ENCODE measurements at places on chromosomes 4 and X.

- DNase-seq = no peak
These were observed 6.7 kb downstream of the LAMP2 start for GRCh38 chrX:120462370-120462769.

DNA sequence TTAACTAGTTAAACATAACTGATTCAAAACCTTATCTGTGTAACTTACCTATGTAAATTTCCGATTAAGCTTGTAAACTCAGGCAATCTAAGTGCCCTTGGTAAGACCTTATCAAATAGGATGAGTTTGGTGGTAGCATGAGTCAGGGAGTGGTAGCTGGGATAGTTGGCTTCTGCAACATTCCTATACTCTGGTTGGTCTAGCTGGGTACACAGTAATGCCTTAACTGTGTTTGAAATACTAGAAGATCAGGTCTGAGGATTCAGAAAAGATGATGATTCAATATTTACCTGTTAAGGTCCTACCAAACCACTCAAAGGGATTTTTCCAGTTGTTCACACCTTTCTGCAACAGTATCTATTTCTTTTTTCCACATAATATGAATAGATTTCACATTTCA is 5.3 kb downstream of the YIPF7 start:
- no peak for DNase-seq

DNA sequence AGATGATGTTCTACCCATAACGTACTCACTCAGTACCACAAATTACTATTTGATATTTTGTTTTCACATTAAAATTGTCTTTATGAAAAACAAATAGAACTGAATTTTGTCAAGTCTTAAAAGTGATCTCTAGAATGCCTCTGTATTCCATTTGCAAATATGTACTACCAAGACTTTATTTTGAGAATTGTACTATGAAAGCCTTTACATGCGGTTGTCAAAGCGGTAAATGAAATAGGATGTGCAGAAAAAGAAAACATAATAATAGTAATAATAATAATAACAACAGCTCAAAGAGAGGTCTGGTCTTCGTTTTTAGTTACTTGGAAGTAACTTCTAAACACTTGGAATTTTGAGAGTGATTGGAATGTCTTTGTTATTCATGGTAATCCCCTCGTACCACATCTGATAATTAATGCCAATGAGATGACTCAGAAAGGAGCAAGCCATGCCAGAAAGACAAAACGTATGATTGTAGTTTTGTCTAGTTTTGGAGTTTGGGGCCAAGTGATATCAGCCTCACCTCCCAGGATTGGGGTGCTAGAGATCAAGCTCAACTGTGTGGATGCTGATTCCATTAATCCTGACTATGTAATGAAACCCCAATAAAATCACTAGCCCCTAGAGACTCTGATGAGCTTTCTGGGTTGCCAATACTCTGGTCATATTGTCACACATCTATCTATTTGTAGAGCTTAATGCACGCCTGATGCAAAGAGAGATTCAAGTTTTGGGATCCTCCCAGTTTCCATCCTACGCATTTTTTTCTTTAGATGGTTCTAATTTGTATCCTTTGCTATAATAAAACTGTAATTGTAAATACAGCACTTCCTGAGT is 20.2 kb upstream of the CTSO start:
- no peak for DNase-seq

DNA sequence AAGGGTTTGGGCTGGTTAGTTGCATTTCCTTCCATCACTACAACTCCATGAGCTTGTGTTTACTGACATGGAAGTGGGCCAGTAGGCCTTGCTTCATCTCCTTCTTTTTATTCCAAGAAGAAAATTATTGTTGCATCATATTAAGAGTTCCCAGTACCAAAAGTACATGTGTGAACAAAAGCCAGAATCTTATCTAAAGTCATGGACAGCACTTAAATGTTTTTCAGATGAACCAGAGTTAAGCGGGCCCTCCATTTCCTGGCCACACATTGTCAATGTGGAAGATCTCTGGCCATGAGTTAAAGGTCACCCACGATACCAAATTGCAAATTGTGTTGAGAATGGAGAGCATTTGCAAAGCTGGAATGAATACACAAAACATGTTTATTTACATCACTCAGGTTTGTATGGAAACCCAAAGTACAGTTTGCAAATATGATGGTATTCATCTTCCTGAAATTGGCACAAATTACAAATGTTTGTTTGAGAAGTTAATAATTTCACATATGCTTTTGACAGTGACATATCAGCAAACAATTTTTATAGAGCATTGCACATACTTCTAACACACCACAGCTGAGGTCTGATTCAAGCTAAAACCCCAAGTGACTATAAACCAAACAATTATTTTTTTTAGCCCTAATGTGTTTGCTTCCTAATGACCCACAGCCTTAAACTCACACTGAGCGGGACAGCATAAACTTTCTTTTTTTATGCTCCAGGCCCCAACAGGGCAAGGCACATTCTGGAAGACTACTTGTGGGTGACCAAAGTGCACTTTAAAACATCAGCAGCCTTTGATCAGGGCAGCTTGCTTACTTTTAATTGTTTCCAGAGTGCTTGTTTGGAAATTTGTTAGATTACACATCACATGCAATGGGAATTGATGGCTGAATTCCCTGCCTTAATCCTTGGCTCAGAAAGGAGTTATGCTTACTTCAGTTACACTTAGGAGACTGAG is 502.9 kb upstream of the SLIT2 start:
- DNase-seq = no peak

DNA sequence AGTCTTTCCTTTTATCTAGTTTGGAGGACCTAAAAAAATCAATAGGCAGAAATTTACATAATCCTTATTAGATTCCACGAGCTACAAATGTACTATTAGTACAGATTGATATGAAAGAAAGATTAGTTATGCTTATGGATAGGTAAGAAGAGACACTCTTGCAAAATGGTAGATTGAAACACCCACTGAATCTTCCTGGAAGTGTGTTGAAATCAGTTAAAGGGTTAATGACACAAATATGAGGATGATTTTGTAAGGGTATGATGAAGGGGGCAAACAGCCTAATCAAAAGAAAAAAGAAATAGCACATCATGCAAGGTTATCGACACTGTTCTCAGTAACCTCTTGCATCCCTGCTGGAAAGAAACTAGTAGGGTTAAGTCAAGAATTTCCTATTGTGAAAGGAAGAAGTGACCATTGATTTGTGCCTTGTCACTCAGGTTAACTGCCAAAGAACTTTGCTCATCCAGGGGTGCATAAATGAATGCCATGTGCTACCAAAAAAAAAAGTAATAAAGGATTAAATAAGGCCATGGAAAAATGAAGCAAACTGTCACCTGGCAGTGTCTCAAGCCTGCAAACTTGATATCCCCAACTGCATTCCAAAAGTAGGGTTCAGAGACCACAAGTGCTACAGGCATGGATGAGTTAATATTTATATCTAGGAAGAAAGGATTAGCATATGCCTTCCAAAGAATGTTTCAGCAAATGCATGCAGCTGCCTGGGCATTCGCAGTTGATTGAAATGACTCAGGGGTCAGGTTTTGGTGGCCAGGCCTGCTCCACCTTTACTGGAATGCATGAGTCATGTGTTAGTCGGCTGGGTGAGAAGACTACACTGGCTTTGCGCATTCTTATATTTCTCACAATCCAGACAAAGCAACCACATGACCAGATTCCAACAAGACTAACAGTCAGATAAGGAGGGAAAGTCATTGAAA is 78.3 kb upstream of the ATXN3L start:
- no peak for DNase-seq

DNA sequence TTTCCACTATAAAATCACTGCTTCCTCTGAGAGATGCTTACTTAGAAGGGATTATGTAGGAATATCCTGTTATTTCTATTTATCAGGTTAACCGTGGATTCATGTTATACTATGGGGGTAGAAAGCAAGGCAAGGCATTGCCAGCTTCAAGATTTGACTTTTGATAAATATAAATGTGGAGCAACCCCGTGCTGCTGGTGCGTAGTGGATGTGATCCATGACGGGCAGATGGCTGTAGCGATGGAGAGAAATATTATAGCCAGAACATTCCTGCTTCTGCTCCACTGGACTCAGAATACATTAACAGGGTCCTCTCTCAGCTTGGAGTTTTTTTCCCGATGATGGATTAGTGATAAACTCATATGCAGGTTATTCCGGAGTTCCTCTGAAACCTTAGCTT is 157.6 kb downstream of the TENM3 start:
- no peak for DNase-seq

DNA sequence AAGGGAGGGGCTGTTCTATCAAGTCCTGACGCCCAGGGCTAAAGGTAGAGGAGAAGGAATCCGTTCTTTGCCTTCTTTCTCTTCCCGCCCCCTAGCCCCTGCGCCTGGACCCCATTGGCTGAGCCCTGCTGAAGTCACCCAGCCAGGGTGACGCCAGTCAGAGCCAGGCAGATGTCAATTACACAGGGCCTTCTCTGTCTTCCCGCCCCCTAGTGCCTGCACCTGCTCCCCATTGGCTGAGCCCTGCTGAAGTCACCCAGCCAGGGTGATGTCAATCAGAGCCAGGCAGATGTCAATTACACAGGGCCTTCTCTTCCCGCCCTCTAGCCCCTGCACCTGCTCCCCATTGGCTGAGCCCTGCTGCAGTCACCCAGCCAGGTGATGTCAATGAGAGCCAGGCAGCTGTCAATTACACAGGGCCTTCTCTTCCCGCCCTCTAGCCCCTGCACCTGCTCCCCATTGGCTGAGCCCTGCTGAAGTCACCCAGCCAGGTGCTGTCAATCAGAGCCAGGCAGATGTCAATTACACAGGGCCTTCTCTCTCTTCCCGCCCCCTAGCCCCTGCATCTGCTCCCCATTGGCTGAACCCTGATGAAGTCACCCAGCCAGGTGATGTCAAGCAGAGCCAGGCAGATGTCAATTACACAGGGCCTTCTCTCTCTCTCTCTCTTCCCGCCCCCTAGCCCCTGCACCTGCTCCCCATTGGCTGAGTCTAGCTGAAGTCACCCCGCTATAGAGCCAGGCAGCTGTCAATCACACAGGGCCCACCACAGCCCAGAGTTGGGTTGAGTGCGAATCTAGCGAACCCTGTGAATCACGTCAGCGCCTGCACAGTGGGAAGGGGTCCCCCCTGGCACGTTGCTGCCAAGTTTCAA is 46.4 kb downstream of the ASMT start:
- peak; percentile 63 for DNase-seq

DNA sequence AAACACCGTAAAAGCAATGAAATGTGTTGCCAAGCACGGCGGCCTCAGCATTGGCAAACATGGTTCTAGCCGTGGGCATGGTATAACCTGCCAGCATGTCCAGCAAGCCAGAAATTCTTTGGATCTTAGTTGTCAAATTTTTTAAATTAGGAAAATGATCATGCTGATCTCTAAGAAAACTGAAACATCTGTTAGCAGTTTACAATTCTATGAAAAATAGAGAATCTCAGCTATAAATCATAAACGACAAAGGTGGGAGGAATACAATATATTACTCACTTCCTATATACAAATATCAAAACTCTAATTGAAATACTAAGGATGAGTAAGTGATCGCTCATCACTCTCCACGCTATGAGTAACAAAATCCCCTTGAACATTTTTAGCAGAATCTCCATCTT is 130.3 kb downstream of the ADGRA3 start:
- no peak for DNase-seq

- DNase-seq = no peak
These were observed 47.8 kb upstream of the CAMK2D start for GRCh38 chr4:113809311-113809710.

DNA sequence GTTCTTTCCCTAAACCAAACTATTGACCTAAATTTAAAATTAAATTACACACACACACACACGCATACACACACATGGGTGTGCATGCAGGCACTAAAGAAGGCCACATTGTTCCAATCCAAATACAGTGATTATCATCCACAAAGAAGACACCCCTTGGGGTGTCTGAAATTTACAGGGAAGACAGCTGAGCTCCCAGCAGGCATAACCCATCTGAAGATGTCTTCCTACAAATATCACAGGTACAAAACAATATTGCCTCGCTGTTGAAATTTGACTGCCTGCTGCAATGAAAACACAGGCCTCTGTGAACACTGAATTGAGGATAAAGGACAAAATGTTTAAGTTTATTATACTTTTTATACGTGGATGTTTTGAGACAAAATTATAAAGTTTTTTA is 50.2 kb upstream of the SLC7A11 start:
- DNase-seq = no peak

DNA sequence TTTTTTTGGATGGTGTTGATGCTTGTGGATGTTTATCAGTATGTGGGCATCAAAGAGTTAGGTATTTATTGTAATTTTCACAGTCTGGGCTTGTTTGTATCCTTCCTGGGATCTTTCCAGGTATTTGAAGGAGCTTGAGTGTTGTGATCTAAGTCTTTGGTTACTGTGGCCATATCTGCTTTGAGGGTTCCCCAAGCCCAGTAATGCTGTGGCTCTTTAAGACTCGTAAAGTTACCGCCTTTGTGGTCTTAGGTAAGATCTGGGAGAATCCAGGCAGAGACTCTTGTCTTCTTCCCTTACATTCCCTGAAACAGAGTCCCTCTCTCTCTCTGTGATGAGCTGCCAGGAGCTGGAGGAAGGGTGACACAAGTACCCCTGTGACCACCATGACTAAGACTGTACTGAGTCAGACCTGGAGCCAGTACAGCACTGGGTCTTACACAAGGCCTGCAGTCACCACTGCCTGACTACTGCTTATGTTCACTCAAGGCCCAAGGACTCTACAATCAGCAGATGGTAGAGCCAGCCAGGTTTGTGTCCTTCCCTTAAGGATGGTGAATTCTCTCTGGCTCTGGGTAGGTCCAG is 62.2 kb downstream of the FMR1NB start:
- DNase-seq = no peak

DNA sequence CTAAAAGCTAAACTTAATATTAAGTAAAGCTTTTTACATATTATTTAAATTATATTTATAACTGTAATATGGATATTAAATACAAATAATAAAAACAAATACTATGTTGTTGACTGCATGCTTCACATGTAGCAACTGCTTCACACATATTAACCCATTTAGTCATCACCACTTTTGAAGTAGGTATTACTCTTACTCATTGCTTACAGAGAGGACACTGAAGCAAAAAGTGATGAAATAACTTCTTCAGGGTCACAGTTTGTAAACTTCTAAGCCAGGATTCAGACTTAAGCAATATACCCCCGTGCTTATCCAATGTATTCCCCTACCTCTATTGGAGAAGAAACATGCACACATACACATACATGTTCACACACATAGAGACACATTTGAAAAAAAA is 166.6 kb downstream of the DKK2 start:
- no peak for DNase-seq

DNA sequence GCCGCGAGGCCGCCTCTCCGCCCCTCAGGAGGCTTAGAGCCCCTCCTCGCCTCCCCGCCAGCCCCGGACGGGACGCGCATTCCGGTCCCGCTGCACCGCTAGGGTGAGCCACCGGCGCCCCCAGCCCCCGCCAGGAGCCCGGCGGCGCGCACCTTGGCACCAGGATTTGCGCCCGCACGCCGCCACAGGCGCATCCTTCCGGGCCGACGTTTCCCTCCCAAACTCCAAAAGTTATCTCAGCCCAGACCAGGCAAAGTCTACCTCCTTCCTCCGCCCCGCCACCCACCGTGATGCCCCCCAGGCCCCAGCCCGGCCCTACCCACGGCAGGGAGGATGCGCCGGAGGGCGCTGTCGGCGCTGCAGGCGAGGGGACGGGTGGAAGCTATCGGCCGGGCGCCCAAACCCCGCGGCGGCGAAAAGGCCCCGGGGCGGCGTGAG is 538 bp downstream of the SCML2 start:
- peak; percentile 22 for DNase-seq
